Activated CD4-positive, alpha-beta T cell treated with anti-CD3 and anti-CD28 coated beads, Interleukin-2, amount 10 ng/mL, durations not matched to agents 24 days and 14 days (primary cell): ENCODE measurements at places on chromosomes 11 and 22. TPM values are rescaled to one million over a fixed set of nuclear protein-coding genes. Genes with fewer than 3 reads are reported as not detected.
A peak's percentile ranks its signal among the peaks of the same experiment; 100 is the strongest.

MS4A3 gene
- not detected in 2 replicates for total RNA-seq

DERL3 gene
- 13.4 and 14.8 TPM in 2 replicates for total RNA-seq

GRCh38 chr11:15940462-15941205, 415.7 kb downstream of the SOX6 start:
- H3K36me3 ChIP-seq, result no peaks in the 10 kb centered on the region
- H3K27ac ChIP-seq, result no peak overlapping the region
- no peak for DNase-seq
- H3K4me3 ChIP-seq, result no peak overlapping the region

- peak overlapping the region; percentile 100 for H3K4me3 ChIP-seq
- DNase-seq, result no peak
- H3K27me3 ChIP-seq, result no peaks in the 10 kb centered on the region
- peaks cover 63% of the 10 kb centered on the region for H3K36me3 ChIP-seq
- peaks cover 39% of the 10 kb centered on the region for H3K4me1 ChIP-seq
These were observed 1.1 kb downstream of the FAU start for GRCh38 chr11:65120831-65121230.

DNA sequence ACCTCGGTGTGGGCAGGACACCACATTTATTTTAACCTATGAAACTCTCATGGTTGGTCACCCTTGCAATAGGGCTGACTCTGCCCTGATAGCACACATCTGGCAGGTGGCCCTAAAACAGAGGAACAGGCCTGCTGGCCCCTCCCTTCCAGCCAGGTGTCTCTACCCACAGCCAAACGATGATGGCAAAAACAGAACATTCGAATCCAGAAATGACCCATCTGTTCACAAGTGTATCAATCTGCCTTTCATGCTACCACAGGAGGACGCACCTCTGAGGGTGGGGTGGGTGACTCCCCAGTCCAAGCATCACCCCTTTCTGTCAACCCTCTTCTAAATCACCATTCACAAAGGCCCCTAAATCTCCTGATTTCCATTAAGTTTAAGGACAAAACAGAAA, 118.1 kb downstream of the ETS1 start:
- H3K4me3 ChIP-seq, result peak overlapping the region; percentile 85
- H3K27me3 ChIP-seq, result no peaks in the 10 kb centered on the region
- peak overlapping the region; percentile 98 for H3K27ac ChIP-seq
- peaks cover 95% of the 10 kb centered on the region for H3K4me1 ChIP-seq
- no peak for DNase-seq
- peaks cover 91% of the 10 kb centered on the region for H3K36me3 ChIP-seq

NCR3LG1 gene
- total RNA-seq, result 4.4 and 4.5 TPM in 2 replicates

UBQLN3 gene
- total RNA-seq, result not detected in 2 replicates

DNA sequence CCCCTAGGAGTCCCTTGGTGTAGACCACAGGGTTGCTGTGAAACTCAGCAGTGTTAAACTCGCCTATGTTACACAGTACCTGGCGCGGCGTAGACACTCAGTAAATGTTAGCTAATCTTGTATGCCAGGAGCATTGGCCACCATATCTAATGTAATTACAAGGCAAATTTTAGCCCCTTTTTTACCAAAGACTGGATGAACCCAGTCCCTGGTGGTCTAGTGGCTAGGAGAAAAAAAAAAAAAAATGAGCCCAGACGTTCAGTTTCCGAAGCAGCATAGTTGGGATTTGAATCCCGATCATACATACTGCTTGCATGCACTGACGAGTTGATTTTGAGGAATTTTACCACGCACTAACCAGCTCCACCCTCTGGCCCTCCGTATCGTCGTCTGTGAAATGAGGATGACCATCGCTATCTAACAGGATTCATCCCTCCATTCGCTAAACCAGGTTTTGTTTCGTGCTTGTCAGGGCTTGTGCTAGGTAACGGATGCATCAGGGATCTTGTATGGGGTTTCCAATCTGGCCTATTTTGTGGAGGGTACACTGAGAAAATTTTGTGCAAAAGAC, 688 bp downstream of the PTS start:
- peaks cover 3% of the 10 kb centered on the region for H3K27me3 ChIP-seq
- no peak for DNase-seq
- H3K36me3 ChIP-seq, result peaks cover 37% of the 10 kb centered on the region
- peak overlapping the region; percentile 94 for H3K4me3 ChIP-seq

DNA sequence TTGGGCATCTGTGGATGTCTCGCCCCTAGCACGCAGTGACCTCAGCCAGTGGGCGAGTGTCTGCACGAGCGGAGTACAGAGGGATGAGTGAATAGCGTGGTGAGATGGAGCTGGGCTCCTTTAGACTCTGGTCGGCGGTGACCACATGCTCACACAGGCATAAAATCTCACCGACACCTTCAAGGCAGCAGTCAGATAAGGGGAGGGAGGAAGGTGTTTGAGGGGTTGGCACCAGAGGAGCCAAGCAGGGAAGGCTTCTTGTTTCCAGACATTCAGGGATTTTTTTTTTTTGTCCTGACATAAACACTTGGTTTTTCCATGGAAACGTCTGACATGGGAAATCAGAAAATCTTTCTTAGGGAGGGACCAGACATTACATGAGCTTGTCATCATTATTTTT, 35.8 kb downstream of the GRIK4 start:
- peaks cover under 1% of the 10 kb centered on the region for H3K4me1 ChIP-seq
- no peaks in the 10 kb centered on the region for H3K36me3 ChIP-seq
- peaks cover 1% of the 10 kb centered on the region for H3K27me3 ChIP-seq
- H3K27ac ChIP-seq, result no peak overlapping the region
- DNase-seq, result no peak
- no peak overlapping the region for H3K4me3 ChIP-seq

MUC5B gene
- total RNA-seq, result not detected in 2 replicates

- no peaks in the 10 kb centered on the region for H3K27me3 ChIP-seq
- H3K4me1 ChIP-seq, result peaks cover 18% of the 10 kb centered on the region
- no peak overlapping the region for H3K4me3 ChIP-seq
These were observed 7.6 kb downstream of the EIF3F start for GRCh38 chr11:7994581-7995278.

EXPH5 gene
- 0.90 and 0.91 TPM in 2 replicates for total RNA-seq

DNA sequence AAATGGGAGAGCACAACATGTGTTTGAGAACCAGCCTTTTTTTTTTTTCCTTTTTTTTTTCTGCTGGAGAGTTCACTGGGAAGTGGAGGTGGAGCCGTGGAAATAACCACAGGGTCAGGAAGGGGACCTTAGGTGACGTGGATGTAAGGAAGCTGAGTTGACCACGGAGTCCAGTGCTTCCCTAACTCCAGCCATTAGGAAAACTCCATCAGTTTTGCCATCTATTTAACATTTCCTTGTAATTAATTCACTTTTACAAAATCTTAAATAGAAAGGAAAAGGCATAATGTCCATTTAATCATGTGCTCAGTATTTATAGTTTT, 2.0 kb upstream of the CDK2AP2 start:
- peaks cover 18% of the 10 kb centered on the region for H3K27me3 ChIP-seq
- no peak overlapping the region for H3K27ac ChIP-seq
- DNase-seq, result no peak

- DNase-seq, result no peak
- H3K4me3 ChIP-seq, result no peak overlapping the region
- H3K4me1 ChIP-seq, result no peaks in the 10 kb centered on the region
- no peaks in the 10 kb centered on the region for H3K36me3 ChIP-seq
- H3K27me3 ChIP-seq, result no peaks in the 10 kb centered on the region
- no peak overlapping the region for H3K27ac ChIP-seq
These were observed 48.0 kb downstream of the SCUBE1 start for GRCh38 chr22:43295173-43295572.

ME3 gene
- total RNA-seq, result 12.2 and 12.9 TPM in 2 replicates

DNA sequence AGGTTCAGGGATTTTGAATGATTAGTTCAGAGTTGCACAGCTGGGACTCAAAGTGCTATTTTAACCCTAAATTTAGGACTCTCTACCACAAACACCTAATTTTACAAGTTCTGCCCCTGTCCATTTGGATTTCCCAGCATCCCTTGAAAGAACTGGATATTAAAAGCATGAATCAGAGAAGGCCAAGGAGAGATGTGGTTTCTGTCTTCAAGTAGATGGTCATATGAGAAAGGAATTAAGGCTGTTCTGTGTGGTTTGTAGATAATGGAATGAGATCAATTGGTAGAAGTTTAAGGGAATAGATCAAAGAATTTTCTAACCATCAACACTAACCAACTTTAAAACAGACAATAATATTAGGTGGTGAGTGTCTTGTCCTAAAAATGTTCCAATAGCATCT, 106.4 kb upstream of the TENM4 start:
- DNase-seq, result no peak
- no peaks in the 10 kb centered on the region for H3K4me1 ChIP-seq
- no peaks in the 10 kb centered on the region for H3K27me3 ChIP-seq
- no peaks in the 10 kb centered on the region for H3K36me3 ChIP-seq
- no peak overlapping the region for H3K4me3 ChIP-seq
- H3K27ac ChIP-seq, result no peak overlapping the region

GRCh38 chr11:15871904-15872626, 484.3 kb downstream of the SOX6 start:
- DNase-seq, result no peak
- no peaks in the 10 kb centered on the region for H3K4me1 ChIP-seq
- no peak overlapping the region for H3K4me3 ChIP-seq
- H3K36me3 ChIP-seq, result no peaks in the 10 kb centered on the region
- H3K27ac ChIP-seq, result no peak overlapping the region

GRCh38 chr11:81857386-81857785, 876.3 kb downstream of the FAM181B start:
- no peak overlapping the region for H3K27ac ChIP-seq
- no peaks in the 10 kb centered on the region for H3K36me3 ChIP-seq
- H3K4me1 ChIP-seq, result no peaks in the 10 kb centered on the region

NCAM1 gene
- not detected in 2 replicates for total RNA-seq

GRCh38 chr11:35145271-35145670, 6.3 kb downstream of the CD44 start:
- peaks cover 94% of the 10 kb centered on the region for H3K36me3 ChIP-seq
- no peaks in the 10 kb centered on the region for H3K27me3 ChIP-seq
- peak; percentile 76 for DNase-seq
- peak overlapping the region; percentile 96 for H3K27ac ChIP-seq

OR5AK2 gene
- total RNA-seq, result not detected in 2 replicates

GRCh38 chr11:65649656-65650546, 12.0 kb downstream of the SIPA1 start:
- peaks cover 26% of the 10 kb centered on the region for H3K4me1 ChIP-seq
- H3K27ac ChIP-seq, result no peak overlapping the region
- H3K4me3 ChIP-seq, result no peak overlapping the region
- H3K36me3 ChIP-seq, result peaks cover 48% of the 10 kb centered on the region
- H3K27me3 ChIP-seq, result no peaks in the 10 kb centered on the region

DNA sequence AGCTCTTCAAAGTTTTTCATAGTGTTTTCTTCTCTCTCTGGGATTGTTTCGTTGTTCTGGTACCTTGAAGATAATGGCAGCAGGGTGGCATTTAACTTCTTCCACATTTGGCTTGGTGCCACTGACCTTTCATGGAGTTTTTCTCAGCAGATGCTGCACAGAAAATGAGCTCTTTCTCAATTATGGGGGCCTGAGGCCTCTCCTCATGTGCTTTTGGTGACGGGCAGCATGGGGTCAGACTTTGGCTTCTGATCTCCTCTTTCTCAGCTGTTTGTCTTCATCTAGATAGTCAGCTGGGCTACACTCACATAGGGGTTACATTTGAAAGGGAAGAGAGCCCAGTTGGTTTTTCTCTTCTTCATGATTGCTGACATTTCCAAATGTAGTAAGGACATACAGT, 76.3 kb downstream of the FAT3 start:
- no peak for DNase-seq
- H3K36me3 ChIP-seq, result no peaks in the 10 kb centered on the region
- H3K27me3 ChIP-seq, result no peaks in the 10 kb centered on the region
- H3K4me3 ChIP-seq, result no peak overlapping the region
- no peaks in the 10 kb centered on the region for H3K4me1 ChIP-seq
- no peak overlapping the region for H3K27ac ChIP-seq

CHRNA10 gene
- total RNA-seq, result 2.0 and 2.7 TPM in 2 replicates

- DNase-seq, result peak; percentile 25
- peaks cover 2% of the 10 kb centered on the region for H3K27me3 ChIP-seq
- no peak overlapping the region for H3K27ac ChIP-seq
- H3K4me1 ChIP-seq, result no peaks in the 10 kb centered on the region
- H3K36me3 ChIP-seq, result no peaks in the 10 kb centered on the region
These were observed 852.3 kb downstream of the BRD1 start for GRCh38 chr22:48975316-48975741.

DNA sequence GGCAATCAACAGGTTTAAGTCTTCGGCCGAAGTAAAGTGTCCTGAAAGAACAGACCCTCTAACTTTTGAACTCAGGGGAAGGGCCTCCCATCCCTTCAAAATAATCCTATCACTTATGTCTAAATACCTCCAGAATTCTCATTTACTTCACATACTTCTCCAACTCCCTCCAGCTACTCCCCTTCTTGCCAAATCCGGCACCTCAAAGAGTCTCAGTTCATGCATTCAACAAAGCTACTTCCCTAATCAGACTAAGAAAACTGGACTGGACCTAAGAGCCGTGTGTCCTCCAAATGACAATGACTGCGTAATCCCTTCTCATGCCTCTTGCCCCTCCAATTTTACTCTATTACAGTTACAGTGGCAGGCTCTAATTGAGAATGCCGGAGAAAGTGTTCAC, 1.3 kb downstream of the DDB1 start:
- peaks cover 49% of the 10 kb centered on the region for H3K36me3 ChIP-seq
- no peak for DNase-seq
- H3K27ac ChIP-seq, result peak overlapping the region; percentile 98
- H3K4me1 ChIP-seq, result peaks cover 56% of the 10 kb centered on the region

SH3BP1 gene
- total RNA-seq, result 110 and 115 TPM in 2 replicates

- H3K27ac ChIP-seq, result no peak overlapping the region
- peaks cover 46% of the 10 kb centered on the region for H3K27me3 ChIP-seq
- peaks cover 13% of the 10 kb centered on the region for H3K36me3 ChIP-seq
- H3K4me1 ChIP-seq, result peaks cover 16% of the 10 kb centered on the region
These were observed 2.4 kb downstream of the ZC3H12C start for GRCh38 chr11:110095554-110095953.

GRCh38 chr11:126700768-126701519, 299.6 kb downstream of the KIRREL3 start:
- no peaks in the 10 kb centered on the region for H3K27me3 ChIP-seq
- DNase-seq, result no peak
- H3K27ac ChIP-seq, result no peak overlapping the region
- H3K4me3 ChIP-seq, result no peak overlapping the region
- H3K36me3 ChIP-seq, result no peaks in the 10 kb centered on the region
- H3K4me1 ChIP-seq, result no peaks in the 10 kb centered on the region

POU2AF3 gene
- total RNA-seq, result 0.21 and 0.37 TPM in 2 replicates

PTGDR2 gene
- 0.14 and 0.19 TPM in 2 replicates for total RNA-seq

NXPE2 gene
- not detected in 2 replicates for total RNA-seq

DNA sequence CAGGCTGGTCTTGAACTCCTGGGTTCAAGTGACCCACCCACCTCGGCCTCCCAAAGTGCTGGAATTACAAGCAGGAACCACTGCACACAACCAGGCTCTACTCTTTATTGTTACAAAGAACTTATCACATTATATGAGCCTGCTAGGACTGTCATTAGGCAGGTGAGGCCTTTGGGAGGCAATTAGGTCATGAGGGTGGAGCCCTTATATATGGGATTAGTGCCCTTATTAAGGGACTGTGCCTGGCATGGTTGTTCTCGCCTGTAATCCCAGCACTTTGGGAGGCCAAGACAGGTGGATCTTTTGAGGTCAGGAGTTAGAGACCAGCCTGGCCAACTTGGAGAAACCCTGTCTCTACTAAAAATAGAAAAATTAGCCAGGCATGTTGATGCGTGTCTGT, 10.5 kb upstream of the PSMC3 start:
- H3K4me3 ChIP-seq, result no peak overlapping the region
- H3K27ac ChIP-seq, result no peak overlapping the region

GRCh38 chr11:111176603-111177002, 68.9 kb upstream of the POU2AF2 start:
- no peak overlapping the region for H3K27ac ChIP-seq
- no peak overlapping the region for H3K4me3 ChIP-seq
- no peak for DNase-seq
- H3K4me1 ChIP-seq, result peaks cover 4% of the 10 kb centered on the region
